ENCODE measurements at places on chromosomes 11 and 22.

DNA sequence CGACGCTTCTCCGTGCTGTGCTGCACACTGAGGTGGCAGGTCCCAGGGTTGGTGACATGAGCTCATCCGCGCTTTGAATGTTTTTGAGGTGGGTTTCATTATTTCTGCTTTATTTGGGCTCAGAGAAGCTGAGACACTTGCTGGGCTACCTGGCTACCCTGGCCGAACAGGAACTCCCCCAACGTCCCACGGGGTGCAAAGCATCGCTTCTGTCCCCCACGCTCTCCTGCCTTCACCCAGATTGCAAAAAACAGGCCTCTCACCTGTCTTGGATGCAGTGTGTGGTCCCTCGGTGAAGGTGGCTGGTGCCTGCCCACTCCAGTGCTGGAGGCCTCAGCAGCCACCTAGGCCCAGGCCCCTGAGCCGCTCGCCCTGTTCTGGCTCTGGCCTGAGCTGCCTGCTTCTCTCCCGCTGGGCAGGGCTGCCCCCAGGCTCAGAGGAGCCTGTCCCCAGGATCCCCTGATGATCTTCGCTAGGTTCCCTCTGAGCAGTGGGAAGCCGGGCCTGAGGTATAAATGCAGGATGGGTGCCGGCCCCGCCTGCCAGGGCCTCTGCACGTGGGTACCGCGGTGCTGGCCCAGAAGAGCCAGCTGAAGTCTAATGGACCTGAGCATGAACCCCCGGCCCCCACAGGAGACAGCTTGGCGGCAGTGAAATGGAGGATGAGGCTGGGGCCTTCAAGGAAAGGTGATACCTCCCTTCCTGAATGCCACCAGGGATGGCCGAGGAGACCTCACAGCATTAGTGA is 15.8 kb upstream of the MRGPRD start:
- no peak for DNase-seq

DNA sequence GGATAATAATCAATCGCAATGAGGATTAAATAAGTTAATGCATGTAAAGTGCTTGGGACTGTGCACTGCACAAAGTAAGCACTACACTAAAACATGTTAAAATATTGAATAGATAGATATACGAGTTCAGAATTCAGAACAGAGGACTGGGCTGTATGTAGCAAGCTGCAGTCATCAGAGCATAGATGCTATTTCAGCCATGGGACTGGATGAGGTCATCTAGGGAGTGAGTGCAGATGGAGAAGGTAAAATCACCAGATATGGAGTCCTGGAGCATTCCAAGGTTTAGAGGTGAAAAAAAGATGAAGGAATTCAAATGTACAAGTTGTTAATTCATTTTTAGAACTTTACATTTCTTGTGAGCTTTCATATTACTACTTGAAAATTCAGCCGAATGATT is 347.5 kb upstream of the DDI1 start:
- no peak for DNase-seq

DNA sequence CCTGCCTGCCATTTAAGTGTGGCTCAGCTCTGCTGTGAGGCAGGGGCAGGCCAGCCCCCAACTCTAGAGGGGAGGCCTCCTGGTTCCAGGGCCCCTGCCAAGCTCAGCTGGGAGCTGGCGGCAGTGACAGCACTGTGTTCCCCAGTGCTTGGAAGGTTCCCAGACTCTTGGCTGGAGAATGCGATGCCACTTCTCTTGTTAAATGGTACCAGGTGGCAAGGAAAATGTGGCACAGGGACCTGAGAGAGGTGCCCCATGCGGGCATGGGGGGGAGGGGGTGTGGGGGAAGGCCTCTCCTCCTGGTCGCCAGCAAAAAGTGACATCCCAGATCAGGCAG is 8.4 kb upstream of the TNFRSF13C start:
- no peak for DNase-seq

DNA sequence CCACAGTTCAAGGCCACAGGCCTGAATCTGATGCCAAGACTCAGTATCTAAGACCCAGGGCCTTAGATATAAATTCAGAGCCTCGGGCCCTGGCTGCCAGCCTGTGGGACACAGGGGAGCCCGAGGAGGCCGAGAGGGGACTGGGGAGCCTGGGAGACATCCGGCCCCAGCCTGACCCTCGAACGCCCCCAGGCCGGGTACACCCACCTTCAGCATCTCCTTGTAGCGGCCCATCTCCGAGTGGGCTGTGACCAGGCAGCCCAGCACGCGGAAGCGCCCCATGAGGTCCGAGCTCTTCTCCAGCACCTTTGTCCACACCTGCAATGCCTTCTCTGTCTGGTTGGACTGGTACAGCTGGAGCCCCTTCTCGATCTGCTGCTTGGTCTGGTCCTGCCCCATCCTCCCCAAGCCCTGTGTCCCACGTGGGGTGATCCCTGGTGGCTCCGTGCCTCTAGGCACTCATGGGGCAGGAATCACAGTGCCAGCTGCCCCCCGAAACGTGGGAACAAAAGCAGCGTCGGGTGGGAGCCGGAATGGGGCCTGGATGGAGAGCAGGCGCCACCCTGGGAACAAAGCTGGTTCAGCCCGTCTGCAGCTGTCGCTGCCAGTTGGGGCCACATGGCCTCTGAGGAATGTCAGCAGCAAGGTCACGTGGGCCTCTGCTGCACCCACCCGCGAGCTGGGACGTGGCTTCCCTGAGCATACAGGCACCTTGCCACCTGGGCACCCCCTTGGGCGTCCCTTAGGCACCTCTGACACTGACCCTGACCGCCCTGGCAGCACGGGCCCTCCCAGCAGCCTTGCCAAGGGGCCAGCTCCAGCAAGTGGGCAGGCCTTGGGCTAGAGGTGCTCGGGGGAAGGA is at the start of gene RAPSN:
RAPSN (minus strand) TSS at position 571 of the 862 bp plus-strand sequence; CDS start at position 399, 172 bp downstream.
- no peak for DNase-seq

GRCh38 chr22:37697538-37697835 is 639 bp downstream of the TRIOBP start:
- DNase-seq = peak; percentile 2

DNA sequence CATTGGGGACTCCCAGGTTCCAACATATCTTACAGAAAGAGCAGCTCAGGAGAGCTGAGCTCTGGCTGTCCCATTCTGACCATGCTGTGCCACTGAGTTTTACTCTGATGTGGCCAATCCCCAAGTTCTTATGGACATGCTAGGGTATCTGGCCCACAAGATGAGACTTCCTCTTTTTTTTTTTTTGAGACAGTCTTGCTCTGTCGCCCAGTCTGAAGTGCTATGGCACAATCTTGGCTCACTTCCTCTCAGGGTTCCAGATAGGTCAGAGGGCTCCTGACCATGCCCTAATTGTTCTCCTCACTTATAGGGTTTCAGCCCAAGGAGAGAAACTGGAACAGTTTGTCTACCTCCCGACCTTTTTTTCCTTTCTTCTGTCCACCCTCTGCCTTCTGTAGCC is 152.3 kb upstream of the CCDC90B start:
- no peak for DNase-seq

DNA sequence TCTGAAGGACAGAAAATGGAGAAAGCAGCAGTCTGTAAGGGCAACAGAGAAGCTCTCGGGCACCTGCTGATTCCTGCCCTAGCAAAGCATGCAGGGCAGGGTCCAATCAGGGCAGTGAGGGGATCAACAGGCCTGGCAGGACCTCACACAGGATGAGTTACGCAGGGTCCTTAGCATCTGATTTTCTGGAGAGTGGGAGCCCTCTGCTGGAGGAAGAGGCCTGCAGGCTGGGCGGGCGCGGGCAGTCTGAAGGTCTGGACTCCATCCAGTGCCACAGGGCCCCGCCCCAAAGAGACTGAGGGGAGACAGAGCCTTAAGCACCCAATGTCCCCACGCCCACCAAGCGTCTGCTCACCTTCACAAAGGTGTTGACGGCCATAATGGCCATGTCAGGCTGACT is 28.9 kb downstream of the AP1B1 start:
- no peak for DNase-seq
